ENCODE measurements at places on chromosomes 3 and 15. TPM values are rescaled to one million over a fixed set of nuclear protein-coding genes. Genes with fewer than 3 reads are reported as not detected.

Gene KBTBD13
- not detected for total RNA-seq

Gene GOLGA6C
- not detected for total RNA-seq

Gene CIDEC
- not detected for total RNA-seq

Gene PIERCE2
- 2.6 TPM for total RNA-seq

Gene WDR93
- total RNA-seq, result not detected

Gene ASB14
- total RNA-seq, result not detected

- peaks cover 14% of the 10 kb centered on the region for H3K36me3 ChIP-seq
- H3K4me1 ChIP-seq, result peaks cover 36% of the 10 kb centered on the region
- no peak for DNase-seq
- no peak overlapping the region for H3K4me3 ChIP-seq
- H3K27ac ChIP-seq, result no peak overlapping the region
- H3K27me3 ChIP-seq, result no peaks in the 10 kb centered on the region
These were observed 4.1 kb upstream of the FANCD2 start for GRCh38 chr3:10021856-10022775.

- no peaks in the 10 kb centered on the region for H3K27me3 ChIP-seq
- no peak overlapping the region for H3K27ac ChIP-seq
- no peak for DNase-seq
- no peak overlapping the region for H3K4me3 ChIP-seq
These were observed 125.1 kb upstream of the SLC25A36 start for GRCh38 chr3:140816372-140817195.

GRCh38 chr3:53618936-53619335 lies 124.5 kb downstream of the CACNA1D start:
- H3K27ac ChIP-seq, result no peak overlapping the region
- no peak for DNase-seq
- H3K27me3 ChIP-seq, result no peaks in the 10 kb centered on the region
- no peak overlapping the region for H3K4me3 ChIP-seq

- peak; percentile 90 for DNase-seq
- peaks cover 6% of the 10 kb centered on the region for H3K36me3 ChIP-seq
- no peak overlapping the region for H3K4me3 ChIP-seq
These were observed 14.3 kb downstream of the ABCC5 start for GRCh38 chr3:184003187-184003967.

DNA sequence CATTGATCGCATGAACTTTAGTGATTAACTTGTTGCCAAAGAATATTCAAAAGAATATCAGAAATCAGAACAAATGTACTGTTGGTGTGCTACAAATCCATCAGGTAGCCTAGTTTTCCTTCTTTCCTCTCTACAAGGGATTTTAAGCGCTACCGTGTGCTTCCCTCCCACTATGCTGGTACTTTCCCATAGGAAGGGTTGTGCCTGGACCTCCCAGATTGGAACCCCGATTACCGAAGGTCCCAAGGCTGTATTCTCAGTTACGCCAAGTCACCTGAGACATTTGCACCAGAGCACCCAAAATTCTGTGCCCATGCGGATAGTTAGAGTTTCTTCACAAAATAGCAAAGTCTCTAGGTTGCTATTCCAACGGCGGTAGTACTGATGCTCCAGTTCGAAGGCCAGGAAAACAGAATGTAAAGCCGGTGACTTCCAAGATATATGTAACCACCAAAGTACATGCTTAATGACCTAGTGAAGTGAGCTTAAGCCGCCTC lies 23.4 kb upstream of the GATM start:
- DNase-seq, result no peak
- H3K27ac ChIP-seq, result peak overlapping the region; percentile 9
- H3K4me3 ChIP-seq, result peak overlapping the region; percentile 93
- peaks cover 14% of the 10 kb centered on the region for H3K36me3 ChIP-seq

- no peaks in the 10 kb centered on the region for H3K36me3 ChIP-seq
- no peak overlapping the region for H3K4me3 ChIP-seq
- H3K4me1 ChIP-seq, result peaks cover 10% of the 10 kb centered on the region
- H3K27me3 ChIP-seq, result no peaks in the 10 kb centered on the region
- no peak for DNase-seq
- no peak overlapping the region for H3K27ac ChIP-seq
These were observed 2.8 kb upstream of the RIOX2 start for GRCh38 chr3:97974996-97975395.

- no peaks in the 10 kb centered on the region for H3K27me3 ChIP-seq
- H3K4me3 ChIP-seq, result no peak overlapping the region
- no peaks in the 10 kb centered on the region for H3K36me3 ChIP-seq
- no peak overlapping the region for H3K27ac ChIP-seq
These were observed 1.9 kb downstream of the RHO start for GRCh38 chr3:129530251-129530791.

GRCh38 chr15:45101749-45102148 lies 12.2 kb downstream of the DUOX2 start:
- no peaks in the 10 kb centered on the region for H3K4me1 ChIP-seq
- DNase-seq, result no peak
- no peak overlapping the region for H3K4me3 ChIP-seq
- no peaks in the 10 kb centered on the region for H3K36me3 ChIP-seq
- peaks cover 9% of the 10 kb centered on the region for H3K27me3 ChIP-seq

DNA sequence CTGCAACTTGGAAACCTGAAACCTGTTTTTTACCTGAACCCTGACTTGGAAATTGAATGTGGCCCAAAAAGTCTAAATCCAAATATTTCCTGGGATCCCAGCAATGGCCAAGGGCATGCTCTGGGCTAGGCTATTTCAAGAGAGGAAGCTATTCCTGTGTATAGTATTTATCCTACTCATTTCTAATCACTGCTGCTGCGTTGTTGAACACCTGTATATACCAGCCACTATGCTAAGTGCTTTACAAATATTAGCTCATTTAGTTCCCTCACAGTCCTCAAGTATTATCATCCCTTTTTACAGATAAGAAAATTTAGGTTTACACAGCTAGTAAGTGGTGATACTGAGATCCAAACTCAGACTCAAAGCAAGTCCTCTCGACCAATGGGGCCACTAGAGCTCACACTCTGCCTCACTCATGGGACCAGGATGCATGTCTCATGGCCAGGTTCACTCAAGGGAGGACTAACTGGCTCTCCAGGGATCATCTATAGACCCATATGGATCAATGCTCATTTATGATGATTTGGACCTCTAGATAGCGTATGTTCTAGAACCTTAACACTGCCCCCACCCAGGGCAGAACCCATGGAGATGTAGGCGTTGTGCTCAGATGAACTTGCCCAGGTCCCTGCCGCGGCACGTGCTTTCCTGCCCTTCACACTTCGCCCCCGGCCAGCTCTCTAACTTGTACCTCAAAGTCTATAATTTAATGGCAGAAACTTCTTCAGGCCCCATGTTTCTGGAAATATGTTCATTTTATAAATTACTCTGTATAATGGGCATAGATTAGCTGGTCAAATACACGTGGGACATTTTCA lies 2.6 kb upstream of the CCR4 start:
- H3K36me3 ChIP-seq, result no peaks in the 10 kb centered on the region
- no peak for DNase-seq
- peaks cover 5% of the 10 kb centered on the region for H3K27me3 ChIP-seq
- no peaks in the 10 kb centered on the region for H3K4me1 ChIP-seq
- H3K4me3 ChIP-seq, result no peak overlapping the region

DNA sequence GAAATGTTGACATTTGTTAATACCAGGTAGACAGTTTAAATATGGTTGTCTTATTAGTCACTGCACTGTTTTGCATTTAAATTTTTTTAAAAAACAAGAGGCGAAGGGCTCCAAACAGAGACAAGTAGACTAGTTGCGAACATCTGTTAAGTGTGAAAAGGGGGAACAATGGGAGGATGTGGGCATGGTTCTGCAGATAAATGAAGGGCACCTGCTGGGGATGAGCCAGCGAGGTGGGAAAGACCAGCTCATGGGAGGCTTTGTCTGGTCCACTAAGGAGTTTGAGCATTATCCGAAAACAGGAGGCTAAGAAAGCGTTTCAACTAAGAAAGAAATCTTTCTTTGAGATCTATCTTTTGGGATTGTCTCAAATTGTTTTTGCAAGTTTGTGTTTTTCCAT lies 72.7 kb downstream of the FBN1 start:
- no peaks in the 10 kb centered on the region for H3K4me1 ChIP-seq
- no peak for DNase-seq
- no peak overlapping the region for H3K27ac ChIP-seq
- H3K4me3 ChIP-seq, result no peak overlapping the region

DNA sequence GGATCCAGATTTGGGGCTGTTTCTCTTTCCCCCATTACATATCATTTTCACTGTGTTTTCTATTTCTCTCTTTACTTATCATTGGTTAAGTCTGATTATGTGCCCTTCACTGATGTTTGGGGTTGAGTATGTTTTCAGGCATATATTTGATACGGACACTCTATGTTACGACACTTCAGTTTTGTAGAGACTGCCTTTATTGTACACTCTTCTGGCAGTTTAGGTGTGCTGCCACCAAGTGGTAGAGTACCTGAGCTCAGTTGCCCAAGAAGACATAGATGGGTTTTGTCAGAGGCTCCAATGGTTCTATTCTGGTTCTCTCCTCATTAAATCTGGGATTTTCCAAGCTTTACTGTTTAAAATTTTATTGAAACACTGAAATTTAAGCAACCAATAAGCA lies 255.0 kb upstream of the ROPN1 start:
- DNase-seq, result peak; percentile 17
- H3K4me3 ChIP-seq, result no peak overlapping the region
- H3K36me3 ChIP-seq, result no peaks in the 10 kb centered on the region
- H3K27me3 ChIP-seq, result no peaks in the 10 kb centered on the region

DNA sequence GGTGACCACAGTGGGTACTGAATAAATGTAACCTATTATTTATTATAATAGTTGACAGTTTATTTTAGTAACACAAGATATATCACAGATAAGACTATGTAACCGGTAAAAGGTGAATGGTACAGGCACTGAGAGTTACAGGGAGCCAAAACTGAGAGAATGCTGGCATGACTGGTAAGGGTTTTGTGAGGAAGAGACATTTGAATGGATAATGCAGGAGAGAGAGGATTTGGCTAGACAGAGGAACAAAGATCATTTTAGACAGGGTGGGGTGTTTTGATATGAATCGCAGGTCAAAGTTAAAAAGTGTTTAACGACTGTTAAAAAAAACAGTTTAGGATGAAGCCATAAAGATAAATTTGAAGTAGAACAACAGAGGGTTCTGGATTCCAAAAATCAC lies 421.1 kb downstream of the ZBTB20 start:
- no peaks in the 10 kb centered on the region for H3K27me3 ChIP-seq
- H3K4me1 ChIP-seq, result no peaks in the 10 kb centered on the region
- DNase-seq, result no peak
- H3K36me3 ChIP-seq, result no peaks in the 10 kb centered on the region
- no peak overlapping the region for H3K27ac ChIP-seq
- H3K4me3 ChIP-seq, result no peak overlapping the region

- peaks cover 13% of the 10 kb centered on the region for H3K27me3 ChIP-seq
- no peaks in the 10 kb centered on the region for H3K4me1 ChIP-seq
- H3K27ac ChIP-seq, result no peak overlapping the region
- DNase-seq, result no peak
These were observed 62.8 kb upstream of the LINGO1 start for GRCh38 chr15:77695548-77695947.

- no peaks in the 10 kb centered on the region for H3K4me1 ChIP-seq
- no peaks in the 10 kb centered on the region for H3K27me3 ChIP-seq
- no peaks in the 10 kb centered on the region for H3K36me3 ChIP-seq
- no peak overlapping the region for H3K4me3 ChIP-seq
- no peak for DNase-seq
- no peak overlapping the region for H3K27ac ChIP-seq
These were observed 235.3 kb downstream of the ARRDC4 start for GRCh38 chr15:98195796-98196195.

Measured in astrocyte (in vitro differentiated cells and primary cell).